ENCODE measurements at places on chromosomes 11 and 22.

- no peak for DNase-seq
Observed at GRCh38 chr11:69378303-69379141, 84.6 kb downstream of the MYEOV start.

DNA sequence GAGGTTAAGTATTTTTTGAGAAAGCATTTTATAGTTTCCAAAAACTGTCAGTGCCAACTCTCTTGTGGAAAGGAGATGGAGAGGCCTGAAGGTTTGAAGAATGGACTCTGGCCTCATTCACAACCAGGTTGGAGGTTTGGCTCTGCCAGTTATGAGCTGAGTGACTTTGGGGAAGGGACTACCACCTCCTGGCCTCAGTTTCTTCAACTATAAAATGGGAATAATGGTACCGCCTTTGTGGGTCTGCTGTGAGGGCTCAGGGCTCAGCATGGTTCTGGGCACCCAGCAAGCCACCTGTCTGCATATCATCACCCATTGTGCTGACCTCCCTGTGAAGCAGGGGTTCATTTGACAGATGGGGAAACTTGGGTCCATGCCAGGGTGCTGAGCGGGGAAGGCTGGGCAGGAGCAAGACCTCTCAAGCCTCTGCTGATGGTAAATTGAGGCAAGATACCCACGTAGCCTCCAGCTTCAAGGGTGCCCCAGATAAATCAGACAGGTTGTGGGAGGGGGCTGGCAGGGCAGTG lies 3.5 kb upstream of the LIF start:
- no peak for DNase-seq

- DNase-seq = no peak
Observed at GRCh38 chr11:79321263-79321662, 119.6 kb downstream of the TENM4 start.

- DNase-seq = no peak
Observed at GRCh38 chr11:105466582-105467228, 143.2 kb upstream of the GRIA4 start.

DNA sequence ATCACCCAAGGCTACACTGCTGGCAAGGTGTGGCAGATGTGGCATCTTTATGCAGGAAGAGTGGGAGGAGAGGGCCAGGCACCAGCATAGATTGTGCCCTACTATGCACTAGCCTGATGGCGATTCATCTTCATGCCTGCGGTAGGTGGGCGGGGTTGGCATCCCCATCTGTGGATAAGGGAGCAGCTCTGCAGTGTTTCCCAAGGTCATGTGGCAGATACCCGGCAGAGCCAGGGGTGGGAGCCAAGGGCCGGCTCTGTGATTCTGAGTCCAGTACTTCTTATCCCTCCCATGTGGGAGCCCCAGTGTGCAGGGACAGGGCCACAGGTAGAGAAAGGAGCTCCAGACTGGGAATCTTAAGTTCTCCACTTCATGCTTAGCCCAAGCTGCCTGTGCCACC lies 20.0 kb downstream of the CD82 start:
- DNase-seq = no peak

GRCh38 chr11:22508665-22509064 lies 117.0 kb downstream of the FANCF start:
- no peak for DNase-seq

- no peak for DNase-seq
Observed at GRCh38 chr22:25716637-25717036, 25.4 kb upstream of the MYO18B start.

DNA sequence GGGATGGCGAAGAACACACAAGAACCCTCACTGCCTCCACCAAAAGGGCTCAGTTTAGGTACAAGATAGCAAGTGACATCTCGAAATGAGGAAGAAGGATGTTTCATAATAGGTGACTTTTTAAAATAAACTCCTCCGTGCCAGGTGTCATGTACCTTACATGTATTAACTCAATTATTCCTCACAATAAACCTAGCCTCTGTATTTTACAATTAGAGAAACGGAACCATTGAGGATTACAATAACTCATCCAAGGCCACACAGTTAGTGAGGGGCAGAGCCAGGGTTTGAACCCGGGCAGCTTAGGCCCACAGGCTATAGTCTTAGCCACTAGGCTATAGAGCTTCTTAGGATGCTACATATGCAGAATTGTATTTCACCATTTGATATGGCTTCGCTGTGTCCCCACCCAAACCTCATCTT lies 965 bp upstream of the PAMR1 start:
- DNase-seq = no peak

DNA sequence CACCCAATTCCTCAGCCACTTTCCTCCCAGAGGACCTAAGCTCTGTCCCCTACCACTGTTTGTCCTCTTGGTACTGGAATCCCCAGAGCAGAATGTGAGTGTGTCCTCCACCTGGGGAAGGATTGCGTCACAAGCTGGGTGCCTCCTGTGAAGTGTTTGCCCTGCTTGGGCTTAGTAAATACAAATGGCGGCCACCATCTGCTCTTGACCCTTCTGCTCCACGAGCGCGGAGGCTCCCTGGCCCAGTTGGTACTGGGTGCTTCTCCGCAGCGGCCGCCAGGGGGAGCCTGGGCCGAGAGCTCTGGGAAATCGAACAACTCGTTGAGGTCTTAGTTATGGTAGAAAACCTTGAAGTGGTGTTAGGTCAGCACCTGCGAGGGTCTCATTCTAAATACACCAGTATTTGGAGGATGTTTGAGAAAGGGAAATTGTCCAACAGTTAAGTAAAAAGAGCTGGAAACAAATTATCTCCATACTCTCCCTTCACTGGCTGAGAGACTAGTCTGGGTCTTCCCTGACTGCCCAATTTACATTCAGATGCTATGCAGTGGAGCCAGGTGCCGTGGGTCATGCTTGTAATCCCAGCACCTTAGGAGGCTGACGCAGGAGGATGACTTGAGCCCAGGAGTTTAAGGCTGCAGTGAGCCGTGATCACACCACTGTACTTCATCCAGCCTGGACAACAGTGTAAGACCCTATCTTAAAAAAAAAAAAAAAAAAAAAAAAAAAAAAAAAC lies 74.6 kb upstream of the TEAD1 start:
- no peak for DNase-seq

GRCh38 chr22:45139693-45140092 lies 24.0 kb upstream of the NUP50 start:
- DNase-seq = no peak

Measured in RCC 7860 (cell line).